ENCODE measurements at places on chromosomes 11 and 22.
A peak's percentile ranks its signal among the peaks of the same experiment; 100 is the strongest.

DNA sequence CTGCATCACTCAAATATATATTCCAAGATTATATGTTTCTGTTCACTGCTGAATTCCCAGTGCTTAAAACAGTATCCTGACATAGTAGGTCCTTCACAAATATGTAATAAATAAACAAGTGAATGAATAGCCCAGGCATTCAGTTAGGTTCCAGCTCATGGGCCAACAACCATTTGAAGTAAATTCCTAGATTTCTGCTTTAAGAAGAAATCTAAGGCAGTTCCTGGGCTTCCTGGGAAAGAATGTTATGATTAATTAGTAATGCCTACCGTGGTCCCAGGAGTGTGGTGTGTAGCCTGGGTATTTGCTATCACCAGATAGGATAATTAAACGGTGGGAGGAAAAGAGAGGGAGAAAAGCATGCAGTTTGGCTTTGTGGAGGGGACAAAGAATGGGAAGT lies 576.8 kb downstream of the SOX6 start:
- DNase-seq = no peak

DNA sequence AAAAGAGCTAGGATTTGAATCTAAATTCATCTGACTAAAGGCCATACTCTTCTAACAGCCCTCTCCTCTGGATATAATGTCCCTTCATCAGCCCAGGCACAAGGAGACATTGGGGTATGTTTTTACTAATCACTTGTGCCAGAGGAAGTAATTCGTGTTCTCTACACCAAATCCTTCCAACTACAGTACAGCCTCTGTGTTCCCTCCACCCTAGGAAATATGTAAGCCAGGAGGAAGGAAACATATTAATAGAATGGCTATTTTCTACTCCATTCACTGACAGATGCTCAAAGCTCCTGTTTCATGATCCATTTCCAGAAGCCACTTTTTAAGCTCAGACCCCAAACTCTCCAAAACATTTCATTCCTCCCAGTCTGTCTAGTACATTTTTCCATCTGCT lies 12.0 kb upstream of the UBQLNL start:
- DNase-seq = no peak

GRCh38 chr11:396511-396947 lies 2.5 kb downstream of the PKP3 start:
- no peak for DNase-seq

DNA sequence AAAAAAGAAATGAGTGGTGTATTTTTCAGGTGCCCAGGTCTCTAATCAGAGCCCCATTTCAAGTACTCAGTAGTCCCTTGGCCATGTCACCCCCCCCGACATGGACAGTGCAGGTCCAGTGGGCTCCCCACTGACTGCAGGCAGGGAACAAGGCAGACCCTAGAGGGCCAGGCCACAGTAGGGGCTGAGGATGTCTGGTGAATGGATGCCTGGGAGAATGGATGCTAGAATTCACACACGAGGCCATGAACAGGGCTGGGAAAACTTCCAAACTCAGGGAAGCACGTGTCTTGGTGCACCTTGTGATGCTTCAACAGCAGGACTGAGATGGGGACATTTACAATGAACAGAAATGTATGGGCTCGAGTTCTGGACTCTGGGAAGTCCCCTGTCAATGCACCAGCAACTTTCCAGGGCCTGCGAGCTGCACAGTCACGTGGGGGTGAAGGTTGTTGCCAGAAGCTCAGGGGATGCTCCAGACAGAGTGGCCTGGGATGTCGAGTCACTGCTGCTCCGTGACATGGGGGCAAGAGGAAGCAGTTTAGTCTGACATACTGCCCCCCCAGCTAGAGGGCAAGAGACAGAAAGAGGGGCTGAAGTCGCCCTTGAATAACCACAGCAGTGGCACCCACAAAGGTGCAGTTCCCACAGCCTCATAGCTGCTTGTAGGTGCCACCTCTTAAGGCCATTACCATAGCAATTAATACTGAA lies 3.1 kb downstream of the APOBEC3G start:
- DNase-seq = no peak

DNA sequence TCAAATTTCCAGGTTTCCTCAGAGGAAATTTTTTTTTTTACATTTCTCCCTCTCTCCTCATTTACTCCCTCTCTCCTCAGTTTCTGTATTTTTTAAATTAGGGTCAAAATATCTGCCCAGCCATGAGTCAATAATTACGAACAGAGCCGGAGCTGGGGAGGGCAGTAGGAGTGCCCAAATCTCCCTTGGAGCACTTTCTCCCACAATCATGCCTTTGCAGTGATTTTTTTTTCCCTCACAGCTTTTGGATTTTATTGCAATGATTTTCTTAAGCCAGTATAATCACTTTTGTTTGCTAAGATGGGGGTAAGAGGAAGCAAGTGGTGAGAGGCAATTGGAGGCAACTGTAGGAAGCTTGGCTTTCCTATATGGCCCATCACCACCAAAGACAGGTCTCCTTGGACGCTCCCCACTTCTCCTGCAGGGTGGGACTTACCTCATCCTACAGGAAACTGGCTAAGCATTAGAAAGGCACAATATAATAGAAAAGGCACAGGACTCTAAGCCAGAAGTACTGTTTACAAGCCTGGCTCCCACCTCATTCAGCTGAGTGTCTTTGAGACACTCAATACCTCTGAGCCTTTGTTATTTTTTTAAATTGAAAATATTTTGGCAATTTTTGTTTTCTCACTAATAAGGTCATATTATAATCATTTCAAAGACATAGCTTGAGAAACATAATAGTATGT lies 192.6 kb upstream of the PITPNB start:
- DNase-seq = no peak

- DNase-seq = no peak
These were observed 20.4 kb downstream of the C22orf23 start for GRCh38 chr22:37932821-37933578.

DNA sequence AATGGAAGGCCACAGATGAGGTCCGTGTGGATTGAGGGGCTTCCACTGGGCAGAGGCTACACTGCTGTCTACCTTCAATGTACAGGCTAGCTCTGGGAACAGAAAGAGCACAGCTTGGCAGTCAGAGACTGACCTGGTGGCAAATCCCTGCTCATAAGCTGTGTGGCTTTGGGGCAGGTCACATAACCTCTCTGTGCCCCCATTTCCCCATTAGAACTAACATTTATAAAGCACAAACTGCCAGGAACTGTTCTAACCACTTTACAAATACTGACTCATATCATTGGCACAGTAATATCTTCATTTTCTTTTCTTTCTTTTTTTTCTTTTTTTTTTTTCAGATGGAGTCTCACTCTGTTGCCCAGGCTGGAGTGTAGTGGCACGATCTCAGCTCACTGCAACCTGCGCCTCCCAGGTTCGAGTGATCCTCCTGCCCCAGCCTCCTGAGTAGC lies 3.1 kb downstream of the FOSL1 start:
- DNase-seq = no peak

DNA sequence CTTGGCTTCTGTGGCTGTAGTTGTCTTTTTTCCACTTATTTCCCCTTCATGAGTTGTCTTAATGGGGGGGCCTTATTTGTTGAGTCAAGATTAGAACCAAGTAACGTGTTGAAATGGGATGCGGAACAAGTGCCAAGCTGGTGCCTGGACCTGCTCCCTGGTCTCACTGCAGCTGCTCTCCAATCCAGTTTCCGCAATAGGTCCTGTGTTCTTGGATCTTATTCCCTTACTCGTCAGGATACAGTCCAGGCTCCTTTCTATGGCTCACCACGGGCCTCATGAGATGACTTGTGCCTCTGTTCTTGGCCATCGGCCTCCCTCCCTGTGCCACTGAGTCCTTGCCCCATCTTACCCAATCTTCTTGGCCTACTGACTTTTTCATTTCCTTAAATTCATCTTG lies 159.6 kb upstream of the CADM1 start:
- no peak for DNase-seq

DNA sequence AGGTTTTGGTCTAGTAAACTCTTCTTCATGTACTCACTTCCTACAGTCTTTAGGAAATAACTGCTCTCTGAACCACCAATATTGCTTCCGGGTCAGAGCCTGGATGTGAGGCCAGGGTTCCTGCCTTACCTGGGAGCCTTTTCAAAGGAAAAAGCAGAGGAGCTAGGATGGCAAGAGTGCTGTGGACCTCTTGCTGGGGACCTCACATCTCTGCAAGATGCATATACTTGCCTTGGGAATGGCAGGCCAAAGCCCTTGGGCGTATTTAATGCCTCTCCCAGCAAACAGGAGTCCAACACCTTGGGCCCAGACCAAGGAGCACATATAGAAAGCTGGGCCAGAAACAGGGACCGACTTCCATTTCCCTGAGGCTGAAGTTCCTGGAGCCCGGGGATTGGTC lies 5.3 kb downstream of the GLB1L2 start:
- DNase-seq = no peak

DNA sequence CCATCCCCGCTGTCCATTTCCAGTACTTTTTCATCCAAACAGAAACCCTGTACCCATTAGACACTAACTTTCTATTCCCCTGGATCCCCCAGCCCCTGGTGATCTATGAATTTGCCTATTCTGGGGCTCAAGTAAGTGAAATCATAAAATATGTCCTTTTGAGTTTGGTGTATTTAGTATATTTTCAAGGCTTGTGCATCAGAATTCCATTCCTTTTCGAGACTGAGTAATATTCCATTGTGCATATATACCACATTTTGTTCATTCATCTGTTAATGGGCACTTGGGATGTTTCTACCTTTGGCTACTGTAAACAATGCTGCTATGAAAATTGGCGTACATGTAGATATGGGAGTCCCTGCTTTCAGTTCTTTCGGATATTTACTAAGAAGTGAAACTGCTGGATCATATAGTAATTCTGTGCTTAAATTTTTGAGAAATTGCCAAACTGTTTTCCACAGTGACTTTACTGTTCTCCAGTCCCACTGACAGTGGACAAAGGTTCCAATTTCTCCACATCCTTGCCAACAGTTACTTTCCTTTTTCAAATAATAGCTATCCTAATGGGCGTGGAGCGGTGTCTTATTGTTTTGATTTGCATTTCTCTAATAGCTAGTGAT lies 16.1 kb downstream of the APLP2 start:
- no peak for DNase-seq

- DNase-seq = peak; percentile 65
These were observed 262.5 kb downstream of the DCDC1 start for GRCh38 chr11:31106968-31107576.

All from sciatic nerve (tissue), 2 donors.